ENCODE measurements at places on chromosomes 5 and 9.

DNA sequence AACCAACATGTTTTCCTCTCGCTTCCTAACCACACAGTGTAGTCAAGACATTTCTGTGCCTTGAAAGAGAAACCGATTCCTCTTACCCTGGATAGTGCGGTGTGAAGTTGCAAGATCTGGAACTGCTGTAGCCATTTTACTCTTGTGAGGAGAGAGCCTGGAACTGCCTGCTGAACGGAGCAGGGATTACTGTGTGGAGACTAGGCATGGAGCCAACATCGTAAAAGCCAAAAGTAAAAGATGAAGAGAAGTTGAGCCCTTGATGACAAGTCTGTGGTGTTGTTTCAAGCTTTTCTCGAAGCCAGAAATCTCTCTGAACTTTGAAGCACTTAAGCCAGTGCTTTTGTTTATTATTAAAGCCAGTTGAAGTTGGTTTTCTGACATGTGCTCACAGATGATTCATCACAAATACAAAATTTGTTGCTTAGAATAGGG is 110.1 kb upstream of the GRIN3A start:
- no peak for DNase-seq

DNA sequence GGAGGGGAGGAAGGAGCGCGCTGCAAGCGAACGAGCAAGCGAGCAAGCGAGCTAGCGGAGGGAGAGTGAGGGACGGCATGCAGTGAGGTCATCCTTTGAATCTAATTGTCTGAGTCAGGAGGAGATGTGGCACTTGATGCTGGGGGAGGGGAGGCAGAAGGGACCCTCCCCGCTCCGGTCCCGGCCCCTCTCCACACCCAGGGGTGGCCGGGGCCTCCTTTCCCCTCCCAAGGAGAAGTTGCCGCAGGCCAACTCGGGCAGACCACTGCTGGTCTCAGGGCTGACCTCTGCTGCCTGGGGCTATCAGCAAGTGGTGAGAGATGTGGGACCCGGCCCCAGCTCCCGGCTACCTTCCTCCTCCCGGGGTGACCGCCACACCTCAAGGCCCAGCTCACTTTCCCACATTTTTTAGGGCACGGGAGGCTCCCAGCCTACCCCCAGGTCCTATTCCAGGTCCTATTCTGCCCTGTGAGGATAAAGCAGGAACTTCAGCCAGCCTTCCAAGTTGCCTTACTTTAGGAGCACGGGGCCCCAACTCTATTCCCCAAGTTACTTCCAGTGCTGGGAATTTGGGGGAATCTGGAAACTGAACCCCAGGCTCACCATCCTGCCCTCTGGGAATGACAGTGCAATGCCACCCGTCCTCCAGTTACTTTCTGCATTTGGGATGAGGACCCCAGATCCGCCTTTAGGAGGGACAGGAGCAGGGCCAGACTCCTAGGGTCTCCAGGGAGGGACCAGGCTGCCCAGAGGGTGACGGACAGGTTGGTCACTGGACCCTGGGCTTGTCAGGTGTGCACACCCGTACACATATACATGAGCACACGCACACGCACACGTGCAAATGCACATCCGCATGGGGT is 11.1 kb downstream of the CNTFR start:
- no peak for DNase-seq

GRCh38 chr5:72180925-72181324 is 73.7 kb downstream of the MAP1B start:
- no peak for DNase-seq

DNA sequence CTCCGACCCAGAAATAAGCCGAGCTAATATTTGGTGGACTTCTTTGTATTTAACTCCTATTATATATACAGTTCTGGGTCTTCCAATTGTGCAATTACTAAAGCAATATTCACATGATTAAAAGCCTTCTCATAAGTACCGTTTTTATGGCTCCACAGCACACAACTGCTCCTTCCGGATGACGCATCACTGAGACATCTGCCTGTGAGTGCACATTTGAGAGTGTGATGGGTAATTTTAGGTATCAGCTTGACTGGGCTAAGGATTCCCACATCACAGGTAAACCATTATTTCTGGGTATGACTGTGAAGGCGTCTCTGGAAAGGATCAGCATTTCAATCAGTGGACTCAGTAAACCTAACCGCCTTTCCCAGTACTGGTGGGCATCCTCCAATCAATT is 77.5 kb upstream of the SYK start:
- no peak for DNase-seq

GRCh38 chr9:131963072-131964030 is 116.3 kb downstream of the MED27 start:
- no peak for DNase-seq

DNA sequence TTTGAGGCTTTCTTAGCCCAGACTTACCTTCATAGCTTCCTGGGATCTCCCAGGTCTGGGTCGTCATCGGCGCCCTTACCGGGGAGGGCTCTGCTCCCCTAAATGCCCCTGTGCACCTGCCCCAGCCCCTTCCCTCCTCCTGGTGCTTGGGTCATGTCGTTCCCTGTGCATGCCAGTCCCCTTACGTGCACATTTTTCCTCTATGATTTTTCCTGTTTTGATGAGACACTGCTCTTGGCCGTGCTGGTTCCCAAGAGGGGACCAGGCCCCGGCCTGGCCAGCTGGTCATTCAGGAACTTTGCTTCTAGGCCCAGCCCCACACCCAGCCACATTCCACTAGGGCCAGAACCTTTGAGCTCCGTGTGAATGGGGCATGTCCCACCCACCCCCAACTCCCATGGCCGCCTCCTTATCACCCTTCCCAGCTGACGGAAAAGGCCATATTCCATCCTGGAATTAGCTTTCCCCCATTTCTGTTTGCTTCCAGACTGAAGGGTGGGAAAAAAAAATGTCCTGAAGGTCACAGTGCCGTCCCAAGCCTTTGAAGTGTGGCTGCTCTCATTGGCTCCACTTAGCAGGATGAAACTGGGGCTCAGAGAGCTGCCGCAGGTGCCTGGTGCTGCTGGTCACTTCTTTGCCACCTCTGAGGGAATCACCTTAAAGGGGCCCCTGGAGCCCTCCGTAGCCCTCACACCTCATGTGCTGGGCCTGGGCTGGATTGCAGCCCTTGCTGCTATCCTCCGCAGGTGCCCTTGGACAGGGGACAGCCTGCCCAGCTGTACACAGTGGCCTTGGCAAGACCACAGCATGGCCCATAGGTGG is 25.1 kb downstream of the ERGIC1 start:
- DNase-seq: no peak
